ENCODE measurements at places on chromosomes 3 and 15.

GRCh38 chr3:141452045-141452444, 34.8 kb upstream of the RASA2 start:
- DNase-seq, result peak; percentile 41

DNA sequence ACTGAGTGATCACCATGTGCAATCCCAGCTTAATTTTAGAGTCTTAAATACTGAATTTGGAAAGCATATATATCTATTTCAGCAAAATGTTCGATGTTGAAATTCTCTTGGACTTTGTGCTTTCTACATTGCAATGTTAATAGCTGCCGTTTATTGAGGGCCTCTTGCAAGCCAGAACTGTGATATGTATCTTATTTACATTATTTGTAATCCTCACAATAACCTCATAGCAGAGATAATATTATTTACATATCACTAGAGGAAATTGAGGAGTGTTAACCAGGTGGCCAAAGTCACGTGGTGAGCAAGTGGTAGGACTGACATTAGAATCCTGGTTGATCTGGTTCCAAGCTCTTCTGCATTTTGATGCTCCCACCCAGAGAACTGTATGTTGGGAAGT, 254.1 kb downstream of the SLC9A9 start:
- no peak for DNase-seq

- DNase-seq, result no peak
Observed at GRCh38 chr15:89205991-89206585, 15.3 kb downstream of the RLBP1 start.

- no peak for DNase-seq
Observed at GRCh38 chr15:63387748-63388493, 6.3 kb upstream of the CA12 start.

DNA sequence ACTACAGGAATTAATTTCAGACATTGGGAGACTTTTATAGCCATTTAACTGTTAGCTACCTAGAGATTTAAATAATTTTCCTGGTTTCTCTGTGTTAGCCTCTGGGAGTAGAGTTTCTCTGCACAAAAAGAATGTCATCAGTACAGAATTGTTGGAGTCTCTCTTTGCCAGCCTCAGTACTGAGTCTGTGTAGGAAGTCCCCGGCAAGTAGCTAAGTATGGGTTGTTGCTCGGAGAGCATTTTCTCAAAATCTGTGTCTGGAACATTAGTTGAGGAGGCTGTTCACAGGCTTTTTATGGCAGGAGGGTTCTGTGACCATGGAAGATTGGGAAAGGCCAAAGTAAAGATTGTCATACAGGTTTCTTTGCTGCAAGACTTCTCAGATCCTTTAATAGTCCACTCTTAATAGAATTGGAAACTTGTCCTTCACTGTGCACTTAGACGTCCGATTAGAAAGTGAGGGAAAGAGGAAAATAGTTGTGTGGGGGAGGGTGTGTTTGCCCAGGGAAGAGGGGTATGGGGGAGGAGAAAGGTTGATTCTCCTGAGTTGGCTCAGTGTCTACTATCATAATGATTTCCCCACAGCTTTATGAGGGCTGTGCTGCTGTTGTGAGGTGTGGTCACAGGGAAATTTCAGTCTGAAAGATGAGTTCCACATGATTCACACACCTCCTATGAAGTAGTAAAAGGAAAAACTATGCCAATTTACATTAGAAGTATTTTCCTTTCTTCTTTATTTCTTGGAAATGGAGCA, 207.1 kb downstream of the PTPRG start:
- DNase-seq, result no peak

GRCh38 chr3:152148579-152148978, 120.2 kb upstream of the MBNL1 start:
- no peak for DNase-seq

DNA sequence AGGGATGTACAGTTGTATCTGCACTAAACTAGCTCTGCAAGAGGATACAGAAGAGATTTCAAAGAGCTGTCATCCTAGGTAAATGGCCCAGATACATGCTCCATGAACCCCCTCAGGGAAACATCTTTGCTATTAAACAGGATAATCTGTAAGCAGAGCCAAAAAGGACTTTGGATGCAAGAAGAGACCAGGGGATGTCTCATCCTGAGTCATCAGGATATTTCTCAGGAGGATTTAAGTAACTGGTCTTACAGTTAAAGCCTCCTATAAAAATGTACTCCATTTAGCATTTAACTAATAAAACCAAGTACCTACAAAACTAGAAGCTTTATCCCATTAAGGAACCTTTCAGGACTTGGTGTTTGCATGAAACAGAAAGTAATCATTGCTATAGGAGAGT, 48.2 kb upstream of the PHLDB2 start:
- no peak for DNase-seq

- peak; percentile 53 for DNase-seq
Observed at GRCh38 chr3:177337541-177338331, 140.5 kb upstream of the TBL1XR1 start.

DNA sequence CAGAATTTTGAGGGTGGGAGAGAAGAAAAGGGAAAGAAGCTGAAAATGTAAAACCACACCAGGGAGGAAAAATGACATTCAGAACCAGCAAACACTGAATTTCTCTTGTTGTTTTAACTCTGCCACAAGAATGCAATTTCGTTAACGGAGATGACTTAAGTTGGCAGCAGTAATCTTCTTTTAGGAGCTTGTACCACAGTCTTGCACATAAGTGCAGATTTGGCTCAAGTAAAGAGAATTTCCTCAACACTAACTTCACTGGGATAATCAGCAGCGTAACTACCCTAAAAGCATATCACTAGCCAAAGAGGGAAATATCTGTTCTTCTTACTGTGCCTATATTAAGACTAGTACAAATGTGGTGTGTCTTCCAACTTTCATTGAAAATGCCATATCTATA, 15.5 kb downstream of the GREM1 start:
- no peak for DNase-seq

- no peak for DNase-seq
Observed at GRCh38 chr3:72345980-72346379, 502.3 kb downstream of the SHQ1 start.

DNA sequence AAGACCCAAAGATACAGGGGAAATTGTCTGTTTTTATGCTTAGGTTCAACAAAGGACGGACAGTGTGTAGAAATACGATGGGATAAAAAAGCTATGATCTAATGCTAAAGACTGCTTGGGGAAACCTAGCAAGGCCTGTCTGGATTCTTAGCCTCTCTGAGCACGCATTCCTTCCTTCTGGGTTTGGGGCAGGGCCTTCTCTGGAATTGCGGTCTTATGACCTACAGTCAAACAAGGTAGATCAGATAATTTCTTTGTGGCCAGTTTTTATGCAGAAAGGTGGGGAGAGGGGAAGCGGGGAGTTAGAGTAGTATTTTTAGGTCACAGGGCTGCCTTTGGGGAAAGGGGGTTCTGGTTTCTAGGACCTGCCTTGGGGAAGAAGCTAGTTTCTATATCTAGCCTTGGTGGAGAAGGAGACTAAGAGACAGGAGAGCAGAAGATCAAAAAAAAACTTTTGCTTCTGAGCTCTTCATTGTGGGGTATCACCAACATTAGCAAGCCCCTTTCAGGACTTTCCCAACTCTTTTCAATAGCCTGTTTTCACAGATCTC, 39.1 kb upstream of the LIPC start:
- DNase-seq, result no peak

- no peak for DNase-seq
Observed at GRCh38 chr3:50672656-50673055, 2.1 kb upstream of the DOCK3 start.

DNA sequence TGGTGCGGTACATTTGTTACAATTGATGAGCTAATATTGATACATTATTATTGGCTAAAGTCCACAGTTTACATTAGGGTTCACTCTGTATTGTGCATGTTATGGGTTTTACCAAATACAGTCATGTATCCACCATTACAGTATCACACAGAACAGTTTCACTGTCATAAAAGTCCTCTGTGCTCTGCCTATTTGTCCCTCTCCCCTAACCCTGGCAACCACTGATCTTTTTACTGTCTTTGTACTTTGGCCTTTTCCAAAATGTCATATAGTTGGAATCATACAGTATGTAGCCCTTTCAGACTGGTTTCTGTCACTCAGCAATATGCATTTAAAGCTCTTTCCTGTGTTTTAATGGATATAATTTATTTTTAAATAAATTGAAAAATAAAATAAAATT, 83.1 kb upstream of the SLC4A7 start:
- no peak for DNase-seq

- DNase-seq, result no peak
Observed at GRCh38 chr15:52789601-52790168, 451 bp downstream of the ONECUT1 start.

- DNase-seq, result no peak
Observed at GRCh38 chr15:53979051-53979788, 979 bp downstream of the UNC13C start.

DNA sequence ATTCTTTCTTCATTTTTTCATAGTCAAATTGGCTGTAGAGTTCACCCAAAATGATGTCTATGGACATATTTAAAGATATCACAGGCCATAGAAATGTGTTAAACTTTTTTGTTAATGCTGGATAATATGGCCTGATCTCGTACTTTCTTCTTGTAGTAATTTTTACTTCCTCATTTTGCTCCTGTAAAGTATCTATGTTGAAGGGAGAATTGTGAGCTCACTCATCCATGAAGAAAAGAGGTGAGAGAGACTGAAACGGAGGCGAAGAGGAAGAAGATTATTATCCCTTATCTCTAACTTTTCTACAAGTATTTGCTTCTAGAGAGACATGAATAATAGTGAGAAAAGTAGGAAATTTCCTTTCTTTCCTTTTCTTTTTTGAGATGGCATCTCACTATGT, 613.8 kb upstream of the TBL1XR1 start:
- no peak for DNase-seq

DNA sequence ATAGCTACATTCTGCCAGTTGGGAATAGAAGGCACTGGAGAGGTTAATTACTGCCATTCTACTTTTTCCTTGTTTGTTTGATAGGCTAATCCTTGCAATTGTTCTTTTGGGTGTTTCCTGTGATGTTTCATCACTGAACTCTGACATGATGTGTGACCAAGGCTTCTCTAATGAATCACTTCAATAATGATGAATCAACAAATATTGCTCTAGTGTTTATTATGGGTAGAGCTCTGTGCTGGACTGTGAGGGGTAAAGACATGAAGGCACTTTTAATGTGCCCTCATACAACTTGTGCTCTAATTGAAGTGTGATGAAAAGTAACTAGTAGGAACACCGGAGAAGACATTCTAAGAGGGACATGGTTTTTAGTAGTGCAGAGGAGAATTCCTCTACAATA, 233.6 kb downstream of the WDR72 start:
- no peak for DNase-seq

DNA sequence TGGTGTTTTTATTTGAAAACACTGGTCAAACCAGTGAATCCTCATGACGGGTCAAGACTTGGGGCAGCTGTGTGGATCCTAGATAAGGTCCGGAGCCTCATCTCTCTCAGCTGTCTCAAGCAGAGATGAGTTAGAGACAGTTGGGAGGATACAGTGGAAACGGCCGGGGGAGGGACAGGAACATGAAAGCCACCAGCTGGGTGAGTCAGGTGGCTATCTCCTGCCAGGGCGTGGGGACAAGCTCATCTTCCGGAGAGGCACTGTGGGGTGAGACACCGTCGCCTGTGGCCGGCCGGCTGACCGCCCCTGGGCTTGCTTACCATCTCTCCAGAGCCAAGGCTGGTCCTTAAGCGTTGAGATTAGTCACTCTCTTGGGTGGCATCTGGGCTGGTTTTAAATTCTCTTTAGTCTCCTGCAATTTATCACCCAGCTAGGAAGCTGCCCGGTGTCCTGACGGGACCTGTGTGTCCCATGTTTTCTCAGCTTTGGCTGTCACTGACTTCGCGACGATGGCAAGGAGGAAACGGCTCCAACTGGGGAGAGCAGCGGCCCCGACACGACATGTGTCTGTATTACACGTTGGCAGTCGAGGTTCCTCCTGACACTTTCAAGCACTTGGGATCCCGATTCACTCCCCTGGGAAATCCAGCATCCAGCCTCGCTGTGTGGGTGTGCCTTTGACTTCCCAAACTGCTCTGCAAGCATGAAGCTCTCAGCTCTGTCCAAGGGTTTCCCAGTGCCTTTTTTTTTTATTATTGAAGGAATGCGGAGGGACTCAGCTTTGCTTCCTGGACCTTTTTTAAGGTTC, 7.5 kb downstream of the ST8SIA2 start:
- DNase-seq, result no peak

DNA sequence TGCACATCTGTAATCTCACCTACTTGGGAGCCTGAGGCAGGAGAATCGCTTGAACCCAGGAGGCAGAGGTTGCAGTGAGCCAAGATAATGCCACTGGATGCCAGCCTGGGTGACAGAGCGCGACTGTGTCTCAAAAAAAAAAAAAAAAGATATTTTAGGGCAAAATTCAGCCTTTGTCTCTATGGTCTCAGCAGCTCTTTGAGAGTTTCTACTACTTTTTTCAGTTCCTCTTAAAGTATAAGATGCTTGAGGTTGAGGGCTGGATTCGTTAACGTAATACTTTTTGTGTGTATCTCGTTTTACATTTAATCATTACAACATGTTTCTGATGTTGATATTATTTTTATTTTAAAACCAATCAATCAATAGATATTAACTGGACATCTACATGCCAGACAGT, 381.2 kb upstream of the TBL1XR1 start:
- DNase-seq, result no peak

DNA sequence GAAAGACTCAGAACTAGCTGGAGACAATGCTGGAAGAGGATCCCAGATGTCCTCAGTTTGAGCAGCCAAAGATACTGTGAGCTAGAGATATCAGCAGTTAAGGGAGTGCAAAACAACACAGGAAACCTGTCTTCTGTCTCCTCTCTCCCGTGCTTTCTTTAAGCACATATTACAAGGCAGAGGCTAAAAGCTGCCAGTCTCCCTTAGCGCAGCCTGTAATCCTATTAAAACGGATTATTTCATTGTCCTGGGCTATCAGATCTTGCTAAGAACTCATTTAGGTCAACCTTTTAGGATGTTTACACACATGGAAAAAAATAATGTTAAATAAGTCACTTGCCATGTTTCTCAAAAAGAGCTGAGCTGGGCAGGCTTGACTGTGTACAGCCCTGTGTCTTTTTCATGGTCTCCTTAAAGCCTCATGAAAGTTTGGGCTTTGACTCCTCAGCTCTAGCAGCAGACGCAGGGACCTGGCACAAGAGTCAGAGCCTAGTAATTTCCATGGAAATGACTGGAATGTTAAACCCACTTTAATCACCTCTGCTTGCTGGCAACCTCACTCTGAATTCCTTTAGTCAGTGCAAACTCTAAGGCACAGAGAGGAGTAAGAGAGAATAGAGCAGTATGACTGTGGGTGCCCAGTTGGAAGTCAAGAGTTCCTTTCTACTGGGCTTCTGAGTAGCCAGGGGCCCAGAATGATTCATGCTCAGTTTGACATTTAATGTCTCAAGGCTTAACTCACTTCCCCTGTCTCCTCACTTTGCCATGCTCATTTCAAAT, 491.9 kb downstream of the NTRK3 start:
- DNase-seq, result no peak

- no peak for DNase-seq
Observed at GRCh38 chr3:98525494-98525893, 2.8 kb upstream of the CLDND1 start.

Measured in CD4-positive, alpha-beta T cell treated with Interleukin-15 for 1 hour (primary cell).